Stimulated activated CD8-positive, alpha-beta memory T cell treated with anti-CD3 and anti-CD28 coated beads, Interleukin-2, amount 100 ng/mL, for 1 hour (primary cell): ENCODE measurements at places on chromosomes 3 and 15.

- DNase-seq, result no peak
These were observed 37.8 kb upstream of the SPTSSB start for GRCh38 chr3:161409069-161409468.

DNA sequence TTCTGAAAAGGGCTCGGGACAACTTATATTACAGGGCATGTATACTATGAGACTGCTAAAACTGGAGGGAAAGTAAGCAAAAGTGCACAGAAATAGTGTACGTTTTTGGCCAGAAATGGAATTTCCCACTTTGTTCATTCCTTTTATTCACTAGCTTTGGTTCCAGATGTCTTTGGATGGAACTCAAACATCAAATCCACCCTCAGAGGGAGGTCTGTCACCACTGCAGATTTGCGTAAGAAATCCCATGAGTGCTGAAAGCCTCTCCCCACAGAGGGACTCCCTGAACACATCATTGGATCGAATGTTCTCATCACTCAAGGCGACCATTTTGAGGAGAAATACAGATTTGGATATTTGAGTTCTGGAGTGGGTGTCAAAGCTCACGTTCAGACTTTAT lies 71.6 kb downstream of the FEM1B start:
- DNase-seq, result no peak

DNA sequence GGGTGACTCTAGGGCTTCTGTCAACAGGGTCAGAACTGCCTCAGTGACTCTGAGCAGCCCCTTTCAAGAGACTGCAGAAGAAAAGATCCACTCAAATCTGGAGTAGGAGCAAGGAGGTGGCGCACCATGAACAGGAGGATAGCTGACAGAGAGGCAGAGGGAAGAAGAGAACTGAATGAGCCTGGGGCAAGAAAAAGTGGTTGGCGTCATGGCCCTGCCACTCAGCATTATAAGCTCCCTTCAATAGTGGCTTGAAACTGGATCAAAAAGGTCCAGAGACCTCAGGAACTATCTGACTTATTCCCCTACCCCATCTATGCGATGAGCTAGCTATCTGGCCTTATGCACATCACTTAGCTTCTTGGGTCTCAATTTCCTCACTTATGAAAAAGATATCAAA lies 66.6 kb downstream of the NCEH1 start:
- no peak for DNase-seq

- DNase-seq, result no peak
These were observed 6.5 kb downstream of the SEC22C start for GRCh38 chr3:42575137-42575741.

GRCh38 chr15:40495516-40495915 lies 24.7 kb downstream of the CHST14 start:
- no peak for DNase-seq

- DNase-seq, result no peak
These were observed 400.2 kb upstream of the GOLIM4 start for GRCh38 chr3:168495932-168496331.

DNA sequence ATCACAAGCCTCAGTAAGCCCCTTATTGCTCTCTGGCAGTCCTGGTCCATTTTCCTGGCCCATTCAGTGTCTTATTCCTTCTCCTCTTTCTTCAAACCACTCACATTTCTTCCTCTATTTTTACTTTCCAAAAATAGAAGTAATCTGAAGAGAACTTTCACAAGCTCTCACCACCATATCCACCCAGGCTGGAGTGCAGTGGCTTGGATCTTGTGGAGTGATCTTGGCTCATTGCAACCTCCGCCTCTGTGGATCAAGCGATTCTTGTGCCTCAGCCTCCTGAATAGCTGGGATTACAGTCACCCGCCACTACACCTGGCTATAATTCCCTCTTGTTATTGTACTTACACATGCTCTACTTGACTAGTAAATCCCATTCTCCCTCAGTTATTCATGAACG lies 16.8 kb downstream of the ARMC8 start:
- DNase-seq, result no peak

- no peak for DNase-seq
These were observed 329.0 kb upstream of the SEMA6D start for GRCh38 chr15:47388299-47388698.

- no peak for DNase-seq
These were observed 380.5 kb upstream of the CFAP20DC start for GRCh38 chr3:59430341-59430740.

DNA sequence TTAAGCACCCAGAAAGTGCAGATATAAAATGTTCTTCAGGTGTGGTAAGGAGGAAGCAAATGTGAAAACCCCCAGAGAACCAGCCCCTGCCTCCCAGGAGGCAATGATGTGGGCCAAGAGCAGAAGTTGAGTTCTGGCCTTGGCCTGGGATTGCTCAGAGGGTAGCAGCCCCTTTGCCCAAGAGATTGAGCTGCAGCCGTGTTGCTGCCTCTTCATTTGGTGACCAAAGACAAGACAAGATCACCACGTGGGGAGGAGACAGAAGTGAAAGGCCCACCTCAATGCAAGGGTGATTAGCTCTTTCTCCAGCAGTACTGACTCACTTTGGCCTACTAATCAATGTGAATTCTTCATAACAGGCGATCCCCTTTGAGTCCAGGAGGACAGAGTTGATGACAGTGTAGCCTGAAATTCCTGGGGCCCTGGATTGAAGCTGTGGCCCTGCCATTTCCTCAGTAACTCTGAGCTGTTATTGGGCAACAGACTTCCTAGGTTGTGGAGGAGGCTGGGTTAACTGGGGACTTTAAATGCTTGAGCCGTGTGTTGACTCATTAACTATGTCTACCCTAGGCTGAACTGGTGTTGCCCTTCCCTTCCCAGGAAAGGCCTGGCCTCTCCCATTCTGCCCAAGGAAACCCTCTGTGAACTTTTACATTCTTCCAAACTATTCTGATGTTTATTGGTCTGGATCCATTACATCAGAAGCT lies 86.5 kb downstream of the ST6GAL1 start:
- DNase-seq, result no peak

GRCh38 chr3:184283681-184284080 lies 7.9 kb downstream of the ECE2 start:
- no peak for DNase-seq

DNA sequence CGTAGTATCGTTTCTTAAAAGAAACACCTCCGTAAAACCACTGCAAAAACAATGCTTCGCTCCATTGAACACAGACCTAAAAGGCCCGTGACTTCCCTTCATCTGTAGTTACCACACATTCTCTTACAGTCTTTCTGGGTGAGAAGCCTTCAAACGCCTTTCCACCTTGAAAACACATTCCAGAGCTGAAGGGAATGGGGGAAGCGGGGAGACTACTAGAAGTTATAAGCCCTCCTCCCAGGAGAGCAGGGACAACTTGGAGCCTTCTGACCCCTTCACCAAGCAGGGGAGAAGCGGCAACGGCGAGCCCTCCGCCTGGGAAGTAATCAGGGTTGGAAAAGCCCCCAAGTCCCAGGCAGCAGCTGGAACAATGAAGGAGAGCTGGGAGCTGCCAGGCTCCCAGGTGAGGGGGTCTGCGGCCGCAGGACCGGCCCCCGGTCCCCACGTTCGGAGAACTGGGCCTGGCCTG lies 461 bp downstream of the SECISBP2L start:
- DNase-seq, result no peak

GRCh38 chr15:77857419-77857818 lies 220.1 kb downstream of the TBC1D2B start:
- no peak for DNase-seq
